ENCODE measurements at places on chromosomes 5 and 9.

DNA sequence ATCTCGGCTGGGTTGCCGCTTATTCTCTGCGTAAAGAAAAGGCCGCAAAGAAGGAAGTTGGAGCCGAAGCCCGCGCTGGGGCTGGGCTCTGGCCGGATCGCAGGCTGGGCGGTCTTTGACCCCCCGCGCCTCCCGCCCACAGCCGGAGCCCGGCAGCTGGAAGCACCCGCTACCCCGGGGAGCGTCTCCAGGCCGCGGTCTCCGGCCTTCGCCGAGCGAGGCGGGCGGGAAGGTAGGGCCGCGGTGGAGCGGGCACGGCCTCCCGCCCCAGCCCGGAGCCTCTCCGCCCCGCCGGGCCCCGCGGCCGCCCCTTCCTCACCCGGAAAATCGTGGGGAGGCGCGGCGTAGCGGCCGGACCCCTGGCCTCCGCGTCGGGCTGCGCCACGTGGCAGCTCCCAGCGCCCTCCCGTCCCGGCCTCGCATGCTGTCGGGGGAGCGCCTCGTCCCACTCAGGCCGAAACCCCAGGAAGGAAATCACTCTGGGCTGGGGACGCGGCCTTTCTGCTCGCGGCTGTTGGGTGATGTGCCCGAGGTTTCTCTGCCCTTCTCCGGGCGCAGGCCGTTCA lies 12.0 kb downstream of the FOXD1 start:
- DNase-seq: no peak

DNA sequence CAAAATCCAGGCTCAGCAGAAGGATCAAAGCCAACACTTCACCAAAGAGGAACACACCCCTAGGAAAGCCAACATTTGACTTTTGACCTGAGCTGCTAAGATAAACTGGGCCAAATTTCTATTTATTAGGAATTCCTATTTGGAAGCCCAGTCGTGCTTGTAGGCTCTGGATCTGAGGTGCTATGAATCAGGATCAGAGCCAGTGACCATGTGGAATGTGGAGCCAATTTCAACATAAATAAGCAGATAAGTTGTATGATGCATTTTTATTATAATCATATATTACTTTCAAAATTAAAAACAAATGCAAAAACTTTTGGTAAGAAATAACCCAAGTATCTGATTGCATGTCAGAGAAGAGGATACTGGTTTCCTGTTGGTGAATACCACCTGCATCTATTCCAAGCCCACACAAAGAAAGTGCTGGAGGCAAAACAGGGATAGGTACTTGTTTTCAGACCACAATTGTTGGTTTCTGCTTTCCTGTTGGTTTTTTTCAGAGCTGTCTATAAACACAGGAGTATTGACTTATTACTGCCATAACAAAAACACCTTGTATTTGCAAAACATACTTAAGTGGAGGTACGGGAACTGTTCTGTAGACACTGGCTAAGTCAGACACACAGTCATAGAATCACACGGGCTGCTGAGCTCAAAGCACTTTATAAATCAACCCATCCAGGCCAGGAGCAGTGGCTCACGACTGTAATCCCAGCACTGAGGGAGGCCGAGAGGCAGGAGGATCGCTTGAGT lies 52.8 kb downstream of the ARL15 start:
- no peak for DNase-seq

DNA sequence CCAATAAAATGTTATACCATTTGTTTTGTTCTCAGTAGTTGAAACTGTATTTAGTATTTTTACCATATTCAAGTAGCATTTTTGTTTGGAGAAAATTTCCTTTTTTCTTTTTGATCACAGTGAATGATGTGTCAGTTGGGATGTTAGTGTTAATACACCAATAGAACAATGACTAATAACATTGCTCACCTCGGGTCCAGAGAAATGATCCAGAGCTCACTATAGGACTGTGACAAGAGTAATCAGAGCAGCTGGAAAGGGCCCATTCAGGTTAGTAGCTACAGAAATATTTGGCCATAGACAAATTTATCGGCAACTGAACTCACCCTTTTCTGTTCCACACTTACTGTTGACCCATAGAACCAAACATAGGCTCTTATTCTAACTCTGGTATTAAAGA lies 989.2 kb downstream of the TLE4 start:
- no peak for DNase-seq

DNA sequence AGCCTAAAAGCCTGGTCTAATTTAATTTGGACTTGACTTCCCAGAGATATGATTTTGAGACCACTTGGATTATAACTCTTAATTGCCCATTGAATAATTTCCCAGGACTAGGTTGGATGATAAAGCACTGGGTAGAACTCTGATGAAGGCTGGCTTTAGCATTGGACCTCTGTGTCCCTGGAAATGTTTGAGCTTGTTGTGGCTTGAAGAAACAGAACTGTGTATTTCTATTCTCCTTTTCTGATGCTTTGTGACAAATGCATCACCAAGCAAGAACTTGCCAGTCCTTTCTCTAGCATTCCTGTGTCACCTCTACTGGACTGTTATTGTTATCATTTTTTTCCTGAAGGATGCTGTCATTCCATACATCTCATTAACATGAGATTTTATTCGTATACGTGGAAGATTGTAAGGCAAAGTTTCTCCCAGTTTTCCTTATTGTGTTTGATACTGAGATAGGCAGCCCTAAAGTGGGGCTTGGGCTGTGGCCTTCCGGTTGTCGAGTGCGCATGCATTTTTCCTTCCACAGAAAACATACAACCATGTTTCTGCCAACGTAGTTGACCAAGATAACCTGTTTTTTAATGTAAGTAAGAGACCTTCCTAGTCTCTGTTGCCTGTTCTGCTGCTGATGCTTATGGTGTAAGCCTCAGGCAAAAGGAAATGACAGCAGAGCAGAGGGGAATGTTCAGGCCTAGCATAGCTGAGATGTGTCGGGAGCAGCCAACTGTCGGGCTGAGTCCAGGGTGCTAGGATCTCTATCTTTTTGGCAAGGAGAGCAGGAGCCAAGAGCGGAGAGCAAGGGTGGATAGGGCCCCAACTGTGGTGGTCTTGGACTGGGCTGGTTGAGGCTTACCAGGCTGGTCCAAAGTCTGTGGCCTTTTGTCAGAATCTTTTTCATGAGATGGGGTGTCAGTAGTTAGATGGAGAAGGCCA lies 2.3 kb downstream of the NTRK2 start:
- no peak for DNase-seq

DNA sequence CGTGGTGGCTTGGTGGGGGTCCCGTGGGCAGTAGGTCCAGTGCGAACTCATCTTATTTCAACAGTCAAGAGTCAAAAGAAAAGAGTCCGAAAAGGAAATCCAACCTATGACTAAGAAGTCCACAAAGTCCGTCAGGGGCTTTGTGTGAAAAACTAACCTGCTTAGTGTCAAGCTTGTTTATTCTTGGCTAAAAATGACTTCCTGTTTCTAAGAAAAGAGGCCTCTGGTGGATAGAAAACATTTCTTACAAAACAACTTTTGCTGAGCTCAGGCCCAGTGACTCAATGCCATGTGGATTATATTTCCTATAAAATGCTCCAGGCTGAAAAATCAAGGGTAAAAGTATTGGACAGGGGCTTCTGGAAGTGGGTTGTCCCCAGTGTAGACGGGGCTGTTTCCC lies 105.9 kb downstream of the GADD45G start:
- DNase-seq: no peak

All from stimulated activated CD4-positive, alpha-beta T cell treated with anti-CD3 and anti-CD28 coated beads, Interleukin-1b, Interleukin-23, amount 100 ng/mL, for 1 hour (primary cell).